ENCODE measurements at places on chromosomes 6 and 20.

GRCh38 chr6:3541006-3541585 lies 84.2 kb upstream of the SLC22A23 start:
- DNase-seq: no peak

- DNase-seq: no peak
These were observed 40.4 kb upstream of the COL10A1 start for GRCh38 chr6:116166369-116166768.

- no peak for DNase-seq
These were observed 35.8 kb upstream of the MAS1 start for GRCh38 chr6:159854959-159855358.

- DNase-seq: no peak
These were observed 114.6 kb upstream of the HSF2 start for GRCh38 chr6:122284848-122285247.

DNA sequence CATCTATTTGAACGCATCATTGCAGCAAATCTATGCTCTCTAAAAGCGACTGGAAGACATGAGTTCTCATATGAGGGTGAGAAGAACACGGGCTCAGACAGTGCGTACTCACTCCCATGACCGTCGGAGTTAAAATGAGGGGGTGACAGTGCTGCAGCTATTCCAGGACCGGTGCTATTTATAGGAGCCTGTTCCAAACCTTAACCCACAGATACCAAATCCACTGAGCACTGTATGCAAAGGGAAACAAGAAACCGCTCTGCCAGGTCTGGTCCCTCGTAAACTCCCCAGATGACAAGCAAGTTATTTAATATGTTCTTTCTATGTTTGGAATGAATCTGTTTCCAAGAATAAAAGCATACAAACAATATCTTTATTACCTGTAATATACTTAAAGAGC lies 22.9 kb downstream of the PPP1R3G start:
- no peak for DNase-seq

DNA sequence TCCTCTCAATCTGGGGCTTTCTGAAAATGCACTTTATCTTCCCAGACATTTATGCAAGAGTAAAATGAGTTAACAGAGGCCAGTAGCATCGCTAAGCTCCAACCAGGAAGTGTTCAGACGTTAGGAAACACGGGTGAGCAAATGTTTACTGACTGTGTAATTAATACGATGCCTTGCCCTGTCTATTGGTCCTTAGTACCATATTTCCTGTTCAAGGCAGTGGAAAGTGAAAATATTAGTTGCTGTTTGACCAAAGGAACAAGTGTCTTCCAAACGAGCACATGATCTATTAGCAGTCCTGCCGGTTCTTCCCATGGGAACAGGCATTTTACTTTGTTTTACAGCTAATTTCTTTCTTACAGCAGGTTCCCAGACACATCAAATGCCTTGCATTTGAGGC lies 311.1 kb upstream of the JAG1 start:
- DNase-seq: no peak

DNA sequence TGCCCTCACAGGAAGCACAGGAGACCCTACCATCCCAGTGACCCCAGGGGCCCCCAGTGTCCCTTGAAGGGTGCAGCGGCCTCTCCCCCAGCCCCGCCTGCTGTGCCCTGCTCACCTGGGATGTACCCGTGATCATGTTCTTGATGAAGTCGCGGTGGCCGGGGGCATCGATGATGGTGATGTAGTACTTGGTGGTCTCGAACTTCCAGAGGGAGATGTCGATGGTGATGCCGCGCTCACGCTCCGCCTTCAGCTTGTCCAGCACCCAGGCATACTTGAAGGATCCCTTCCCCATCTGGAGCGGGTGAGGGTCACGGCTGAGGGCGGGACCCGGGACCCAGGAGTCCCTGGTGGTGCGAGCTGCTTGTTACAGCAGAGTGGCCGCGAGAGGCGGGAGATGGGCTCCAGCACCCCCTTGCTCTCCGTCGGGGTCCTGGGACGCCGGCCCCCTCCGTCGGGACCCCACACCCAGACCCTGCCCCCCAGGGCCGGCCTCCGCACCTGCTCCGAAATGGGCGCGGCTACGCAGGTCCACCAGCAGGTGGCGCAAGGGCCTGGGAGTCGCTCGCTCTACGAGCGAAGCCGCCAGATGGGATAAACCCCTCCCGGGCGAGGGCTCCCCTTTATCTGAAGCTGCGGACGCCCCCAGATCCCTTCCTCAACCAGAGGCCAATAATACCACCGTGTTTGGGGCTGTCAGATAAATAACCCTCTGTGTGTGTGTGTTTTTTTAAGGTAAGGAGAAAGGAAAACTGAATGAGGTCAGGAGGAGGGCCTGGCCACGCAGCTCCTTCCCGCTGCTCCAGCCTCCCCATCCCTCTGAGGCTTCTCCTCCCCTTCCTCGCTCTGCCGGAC lies 2.9 kb downstream of the EEF1A2 start:
- DNase-seq: no peak

GRCh38 chr6:148883270-148883669 lies 136.4 kb downstream of the UST start:
- DNase-seq: no peak

DNA sequence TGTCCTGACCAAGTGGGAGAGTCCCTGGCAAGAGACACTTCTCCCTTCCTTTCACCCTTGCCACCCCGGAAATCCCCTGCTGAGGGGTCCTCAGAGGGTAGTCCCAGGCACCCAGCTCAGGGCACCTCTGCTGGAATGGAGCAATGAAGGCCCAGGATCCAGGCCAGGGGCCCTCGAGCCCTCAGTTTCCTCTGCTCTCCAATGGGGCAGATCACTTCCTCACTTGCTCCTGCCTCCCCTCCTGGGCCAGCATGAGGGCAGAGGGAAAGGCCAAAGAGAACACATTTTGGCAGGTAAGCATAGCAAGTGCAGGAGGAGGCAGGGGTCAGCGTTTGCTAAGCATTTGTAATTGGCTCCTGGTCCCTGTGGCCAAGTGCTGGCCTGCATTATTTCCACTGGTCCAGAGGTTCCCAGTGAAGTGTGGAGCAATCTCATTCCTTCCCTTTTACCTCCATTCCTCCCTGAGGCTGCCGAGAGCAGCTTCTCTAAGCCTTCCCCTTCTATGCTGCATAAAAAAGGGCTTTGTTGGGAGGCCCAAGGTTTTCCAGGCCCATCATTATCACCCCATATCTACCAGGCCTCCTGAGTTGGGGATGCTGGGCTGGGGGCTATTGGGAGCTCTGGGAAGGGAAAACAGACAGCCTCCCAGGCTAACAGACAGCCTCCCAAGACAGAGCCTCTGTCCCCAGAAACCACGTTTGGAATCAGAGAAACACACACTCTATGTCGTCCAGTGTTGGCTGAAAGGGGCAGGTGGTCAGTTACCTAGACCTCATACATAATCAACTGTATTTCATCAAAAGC lies 28.8 kb upstream of the VEGFA start:
- no peak for DNase-seq

DNA sequence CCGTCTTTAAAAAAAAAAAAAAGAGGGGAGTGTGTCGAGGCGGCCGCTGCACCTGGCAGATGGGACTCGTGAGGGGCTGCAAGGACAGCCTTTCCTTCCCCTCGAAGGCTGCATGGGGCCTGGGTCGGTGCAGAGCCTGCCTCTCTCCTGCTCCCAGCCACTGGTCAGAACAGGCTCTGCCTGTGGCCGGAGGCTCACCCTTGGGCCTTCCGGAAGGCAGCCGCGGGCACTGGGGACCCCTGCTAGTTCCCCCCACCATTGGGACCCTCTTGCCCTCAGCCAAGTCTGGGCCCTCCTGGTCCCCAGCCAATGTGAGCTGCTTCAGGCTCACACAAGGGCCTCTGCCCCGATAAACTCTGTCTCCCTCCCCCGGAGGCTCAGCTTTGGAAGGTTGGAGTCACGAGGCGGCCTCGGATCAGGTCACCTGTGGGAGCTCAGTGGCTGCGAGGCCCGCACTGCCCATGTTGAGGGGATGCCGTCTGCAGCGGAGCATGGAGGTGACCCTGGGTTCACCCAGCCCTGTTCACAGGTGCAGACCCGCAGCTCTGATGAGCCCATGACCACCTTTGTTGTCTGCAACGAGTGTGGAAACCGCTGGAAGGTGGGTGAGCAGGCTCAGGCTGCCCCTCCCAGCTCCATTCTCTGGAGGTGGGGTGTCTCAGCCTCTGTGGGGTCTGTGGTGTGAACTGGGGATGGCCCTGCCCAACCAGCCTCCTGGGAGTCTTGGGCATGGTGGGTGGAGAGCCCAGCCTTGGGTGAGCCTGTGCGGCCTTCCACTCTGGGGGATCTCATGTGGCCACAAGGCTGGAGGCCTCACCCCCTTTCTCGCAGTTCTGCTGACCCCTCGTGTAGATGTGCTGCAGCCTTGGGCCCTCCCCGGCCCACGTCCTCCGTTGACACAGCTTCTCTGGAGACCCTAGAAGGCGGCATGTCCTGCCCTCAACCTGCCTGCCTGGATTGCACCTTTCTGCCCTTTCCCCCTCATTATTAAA lies 7.7 kb downstream of the RGS19 start:
- DNase-seq: no peak

- no peak for DNase-seq
These were observed 70.5 kb upstream of the ADTRP start for GRCh38 chr6:11848852-11849731.

DNA sequence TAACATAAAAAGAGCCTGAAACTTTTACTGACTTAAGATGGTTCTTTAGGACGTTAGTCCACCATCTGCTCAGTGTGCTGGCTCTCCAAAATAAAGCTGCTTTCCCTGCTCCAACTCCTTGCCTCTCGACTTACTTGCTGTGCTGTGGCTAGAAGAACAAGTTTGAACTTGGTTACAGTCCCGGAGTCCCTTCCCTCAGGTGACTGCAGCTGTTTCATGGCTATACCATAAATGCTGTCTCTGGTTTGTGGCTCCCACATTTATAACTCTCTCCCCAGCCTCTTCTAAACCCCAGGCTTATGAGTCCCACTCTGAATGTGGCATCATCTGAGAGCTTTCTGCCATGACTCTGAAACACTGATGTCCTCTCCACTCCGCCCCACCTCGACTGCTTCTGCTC lies 306.4 kb upstream of the PRND start:
- DNase-seq: no peak

- no peak for DNase-seq
These were observed 92.8 kb upstream of the TMEM30A start for GRCh38 chr6:75377386-75377785.

- DNase-seq: no peak
These were observed 4.3 kb downstream of the IFNGR1 start for GRCh38 chr6:137214931-137215330.

- no peak for DNase-seq
These were observed 862.7 kb upstream of the FLRT3 start for GRCh38 chr20:15200147-15200565.

DNA sequence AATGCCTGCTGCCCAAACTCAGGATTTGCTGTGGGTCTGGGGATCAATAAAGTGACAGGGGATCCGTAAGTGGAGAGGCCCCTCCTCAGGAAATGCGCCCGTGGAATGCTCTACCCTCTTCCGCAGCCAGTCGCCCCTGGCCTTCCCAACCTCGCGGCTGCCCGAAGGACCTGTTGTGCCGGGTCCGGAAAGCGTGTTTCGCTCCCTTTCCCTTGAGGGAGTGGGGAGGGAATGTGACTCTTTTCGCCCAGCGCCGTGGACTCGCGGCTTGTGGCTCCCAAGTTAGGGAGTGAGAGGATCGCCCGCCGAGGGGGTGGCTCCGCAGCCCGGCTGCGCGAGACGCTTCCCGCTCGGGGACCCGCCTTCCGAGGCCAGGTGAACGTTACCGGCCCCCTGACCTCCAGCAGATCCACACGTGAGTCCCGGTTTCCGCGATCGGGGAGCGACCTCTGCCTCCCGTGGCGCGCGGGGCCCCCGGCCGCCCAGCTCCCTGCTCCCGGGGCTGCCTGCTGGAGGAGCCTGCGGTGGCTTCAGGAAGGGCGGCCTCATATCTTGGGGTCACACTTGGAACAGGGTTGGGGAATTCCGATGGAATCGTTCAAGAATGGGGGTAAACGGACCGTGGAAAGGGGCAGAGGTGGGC lies 666 bp downstream of the TPD52L1 start:
- DNase-seq: no peak

- DNase-seq: no peak
These were observed 75.4 kb downstream of the GRM4 start for GRCh38 chr6:34070315-34071135.
